ENCODE measurements at places on chromosomes 2 and 18.

- DNase-seq, result no peak
These were observed 171.0 kb downstream of the SLC4A3 start for GRCh38 chr2:219798430-219798829.

- DNase-seq, result no peak
These were observed 300.5 kb downstream of the TMX3 start for GRCh38 chr18:68414407-68414806.

DNA sequence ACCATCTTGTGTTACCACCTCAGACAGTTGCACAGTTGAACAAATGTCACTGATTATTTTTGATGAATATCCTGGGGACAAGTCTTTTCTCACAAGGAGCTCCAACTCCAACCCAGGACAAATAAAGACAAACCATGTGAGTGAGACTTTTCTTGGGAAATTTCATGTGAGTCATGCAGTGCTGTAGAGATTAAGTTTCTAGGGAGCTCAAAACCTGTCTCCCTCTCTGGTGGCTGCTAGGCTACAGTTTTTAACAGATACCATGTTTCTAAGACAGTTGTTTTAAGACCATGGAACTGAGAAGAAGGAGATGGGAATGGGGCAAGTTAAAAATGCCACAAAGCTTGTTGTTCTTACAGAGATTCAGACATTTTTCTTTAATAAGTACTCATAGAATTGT, 255.5 kb downstream of the RIT2 start:
- no peak for DNase-seq

- no peak for DNase-seq
These were observed 49.5 kb downstream of the ANTXR1 start for GRCh38 chr2:69062307-69062962.

DNA sequence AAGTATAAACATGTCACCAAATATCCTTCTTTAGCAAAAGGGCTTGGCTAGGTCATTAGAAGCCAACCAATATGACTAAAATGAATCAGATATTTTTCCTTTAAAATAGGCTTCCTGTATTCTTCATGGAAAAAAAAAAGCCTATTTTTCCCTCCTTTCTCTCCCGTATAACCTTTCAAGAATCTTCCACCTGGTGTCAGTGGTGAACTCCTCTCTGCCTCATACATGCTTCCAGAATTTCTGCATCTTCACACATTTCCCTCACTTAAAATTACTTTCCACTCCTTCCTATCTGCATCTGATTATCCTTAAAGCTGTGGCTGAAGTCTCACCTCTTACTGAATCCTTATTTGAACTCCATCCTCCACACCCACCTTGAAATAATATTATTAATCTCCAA, 116.9 kb upstream of the FANCL start:
- DNase-seq, result no peak

GRCh38 chr2:49914281-49914680, 760.0 kb upstream of the FSHR start:
- DNase-seq, result no peak

DNA sequence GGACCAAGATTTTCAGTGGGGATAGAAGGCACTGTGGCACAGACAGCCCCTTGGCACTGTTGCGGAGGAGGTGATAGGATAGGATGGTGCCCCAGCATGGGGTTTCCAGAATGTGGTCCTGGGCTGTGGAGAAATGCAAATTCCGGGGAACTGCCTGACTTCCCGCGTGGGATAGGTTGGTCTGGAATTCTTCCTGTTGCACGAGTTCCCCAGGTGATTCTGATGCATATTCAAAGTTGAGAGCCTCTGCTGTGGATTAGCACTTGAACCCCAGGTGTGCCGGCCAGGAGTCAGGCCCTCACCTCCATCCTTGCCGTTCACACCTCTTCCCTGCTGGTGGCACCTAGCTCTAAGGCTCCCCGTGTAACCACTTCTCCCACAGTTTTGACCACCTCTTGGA, 15.5 kb downstream of the NCK2 start:
- no peak for DNase-seq

DNA sequence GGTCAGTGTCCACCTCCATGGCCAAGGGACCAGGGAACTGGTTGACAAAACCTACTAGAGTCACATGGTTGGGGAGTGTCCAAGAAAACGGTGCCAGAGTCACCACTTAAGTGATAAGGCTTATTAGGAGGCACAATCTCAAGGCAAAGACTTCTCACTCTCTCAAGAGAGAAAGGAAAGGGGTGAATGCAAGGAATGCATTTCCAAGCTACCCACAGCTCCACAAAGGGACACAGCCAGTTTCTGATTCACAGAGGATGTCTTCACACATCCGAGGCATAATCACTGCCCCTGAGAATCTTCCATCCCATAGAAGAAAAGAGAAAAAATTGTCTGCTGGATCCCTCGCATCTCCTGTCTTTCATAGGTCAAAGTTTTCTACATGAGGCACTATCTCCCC, 269.3 kb downstream of the TNS1 start:
- no peak for DNase-seq

DNA sequence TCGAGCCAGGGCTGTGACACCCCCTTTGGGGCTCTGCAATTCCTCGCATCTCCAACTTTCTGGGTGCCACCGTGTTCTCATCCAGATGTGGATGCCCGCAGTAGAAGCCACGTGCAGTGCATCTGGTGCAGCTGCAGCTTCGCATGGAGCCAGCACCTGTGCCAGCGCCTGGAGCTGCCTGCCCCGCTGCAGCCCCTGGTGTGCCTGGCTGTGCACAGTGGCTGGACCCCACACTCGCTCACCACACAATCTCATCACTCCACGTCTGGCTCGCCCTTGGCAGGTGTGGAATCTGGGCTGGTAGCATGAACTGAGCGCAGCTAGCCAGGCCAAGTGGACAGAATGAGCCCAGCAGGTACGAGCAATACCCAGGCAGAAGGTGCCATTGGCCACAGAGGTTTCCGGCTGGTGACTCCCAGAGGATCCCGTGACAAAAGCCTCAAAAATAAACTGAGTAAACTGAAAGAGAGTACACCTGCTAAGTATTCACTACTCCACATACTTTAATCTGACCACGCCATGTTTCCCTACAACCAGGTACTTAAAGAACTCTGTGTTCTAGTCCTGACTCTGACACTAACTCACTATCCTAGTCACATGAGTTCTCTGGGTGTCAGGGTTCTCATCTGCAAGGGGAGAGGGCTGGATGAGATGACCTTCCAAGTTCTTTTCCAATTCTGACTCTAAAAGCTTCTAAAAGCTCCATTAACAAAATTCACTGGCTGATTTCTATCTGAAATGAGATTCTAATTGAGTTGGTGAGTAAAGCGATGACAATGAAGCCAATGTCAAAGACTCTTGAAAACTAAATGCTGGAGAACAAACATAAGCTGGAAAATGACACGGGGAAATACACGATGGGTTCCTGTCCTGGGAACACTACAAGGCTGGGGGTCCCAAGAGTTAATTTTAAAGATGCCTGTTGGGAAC, 37.1 kb downstream of the RNF152 start:
- no peak for DNase-seq

DNA sequence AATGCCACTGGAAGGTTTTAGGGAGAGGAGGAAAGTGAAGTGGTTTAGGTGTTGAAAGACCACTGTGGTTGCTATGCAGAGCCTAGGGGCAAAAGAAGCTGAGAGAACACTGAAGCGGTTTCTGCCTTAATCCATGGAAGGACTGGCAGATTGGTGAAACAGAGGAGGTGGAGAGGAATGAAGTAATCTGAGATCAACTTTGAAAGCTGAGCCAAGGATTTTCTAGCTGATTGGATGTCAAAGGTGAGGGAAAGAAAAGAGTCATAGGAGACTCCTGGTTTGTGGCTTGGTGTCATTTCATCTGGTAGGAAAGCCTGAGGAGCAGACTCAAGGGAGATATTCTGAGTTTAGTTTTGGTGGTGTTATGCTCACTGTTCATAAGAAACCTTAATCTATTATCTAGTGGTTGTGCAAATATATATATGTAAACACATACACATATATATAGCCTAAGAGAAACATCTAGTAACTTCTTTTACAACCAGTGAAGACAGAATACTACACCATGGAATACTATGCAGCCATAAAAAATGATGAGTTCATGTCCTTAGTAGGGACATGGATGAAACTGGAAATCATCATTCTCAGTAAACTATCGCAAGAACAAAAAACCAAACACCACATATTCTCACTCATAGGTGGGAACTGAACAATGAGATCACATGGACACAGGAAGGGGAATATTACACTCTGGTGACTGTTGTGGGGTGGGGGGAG, 134.1 kb upstream of the CREB1 start:
- DNase-seq, result no peak

GRCh38 chr18:76460482-76460881, 34.6 kb downstream of the ZNF516 start:
- no peak for DNase-seq

DNA sequence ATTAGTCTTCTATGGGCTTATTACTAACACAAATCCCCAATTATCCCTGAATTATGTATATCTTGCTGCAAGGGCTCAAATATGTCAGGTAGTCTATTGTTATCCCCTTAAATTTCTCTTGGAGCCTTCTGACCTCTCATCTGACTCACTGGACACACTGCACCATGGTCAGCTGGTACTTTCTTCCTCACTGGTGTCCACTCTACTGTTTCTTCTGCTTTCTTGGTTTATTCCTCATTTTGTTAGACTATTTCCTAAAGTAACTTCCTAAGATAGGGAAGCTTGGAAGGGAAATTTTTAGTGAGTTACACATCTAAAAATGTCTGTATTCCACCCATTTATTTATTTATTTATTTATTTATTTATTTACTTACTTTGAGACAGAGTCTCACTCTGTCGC, 26.5 kb downstream of the WDR35 start:
- no peak for DNase-seq

- no peak for DNase-seq
These were observed 26.4 kb downstream of the TBC1D8 start for GRCh38 chr2:101124643-101125366.

GRCh38 chr2:165113414-165113813, 90.4 kb downstream of the SCN3A start:
- no peak for DNase-seq

DNA sequence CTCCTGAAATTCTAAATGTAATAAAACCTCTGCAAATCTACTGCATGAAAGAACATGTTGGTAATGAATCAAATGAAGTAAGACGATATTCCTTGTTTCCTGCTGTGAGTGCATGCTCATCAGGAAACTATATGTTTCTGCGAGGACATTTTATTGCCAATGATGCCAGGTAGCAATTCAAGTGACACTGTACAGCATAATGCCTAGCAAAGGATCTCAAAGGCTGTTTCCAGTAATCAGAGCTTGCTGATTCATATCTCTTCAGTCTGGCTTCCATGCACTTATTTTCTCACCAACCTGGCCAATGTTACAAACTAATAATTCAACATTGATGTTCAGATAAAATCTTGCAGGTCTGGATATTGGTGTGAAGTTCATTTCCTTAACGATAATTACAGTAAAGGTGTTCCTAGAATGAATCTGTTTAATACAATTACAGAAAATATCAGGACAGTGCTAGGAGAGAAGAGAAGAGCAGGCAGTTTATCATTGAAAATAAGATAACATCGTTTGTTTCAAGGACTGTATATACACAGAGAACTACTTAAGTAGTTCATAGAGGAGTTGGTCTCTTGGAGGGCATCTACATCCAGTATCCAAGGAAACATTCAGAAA, 568.5 kb upstream of the SOX11 start:
- DNase-seq, result no peak

- DNase-seq, result peak; percentile 88
These were observed 29.4 kb downstream of the KATNAL2 start for GRCh38 chr18:46946656-46947282.

DNA sequence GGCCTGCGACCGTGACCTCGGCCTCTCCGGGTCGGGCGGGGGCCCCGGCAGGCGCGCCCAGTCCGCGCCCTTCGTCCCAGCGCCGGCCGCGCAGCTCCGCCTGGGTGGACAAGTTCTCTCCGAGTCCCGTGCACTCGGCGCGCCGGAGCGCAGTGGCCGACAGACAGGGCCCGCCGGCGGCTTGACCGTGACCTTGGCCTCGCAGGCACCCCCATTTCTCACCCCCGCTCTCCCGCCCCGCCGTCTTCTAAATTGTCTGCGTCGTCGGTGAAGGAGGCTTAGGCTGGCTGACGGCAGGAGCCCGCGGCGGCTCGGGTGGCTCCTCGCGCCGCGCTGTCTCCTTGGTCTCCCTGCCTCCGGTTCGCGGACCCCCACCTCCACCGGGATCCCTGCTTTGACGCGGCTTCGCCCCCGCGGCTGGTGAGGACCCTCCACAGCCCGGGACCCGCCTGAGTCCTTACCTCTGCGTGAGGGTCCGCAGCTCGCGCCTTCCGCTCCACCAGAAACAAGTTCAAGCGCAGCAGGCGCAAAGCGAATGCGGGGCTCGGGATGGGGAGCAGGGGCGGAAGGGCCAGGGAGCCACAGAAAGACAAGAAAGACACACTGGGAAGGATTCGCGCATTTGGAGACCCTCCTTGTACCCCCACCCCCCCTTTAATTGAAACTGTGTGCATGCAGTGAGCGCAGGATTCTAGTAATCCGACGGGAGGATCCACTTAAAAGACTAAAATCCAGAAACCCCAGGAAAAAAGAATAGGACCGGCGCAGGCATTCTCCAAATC, 4.0 kb downstream of the PTGR3 start:
- DNase-seq, result no peak

DNA sequence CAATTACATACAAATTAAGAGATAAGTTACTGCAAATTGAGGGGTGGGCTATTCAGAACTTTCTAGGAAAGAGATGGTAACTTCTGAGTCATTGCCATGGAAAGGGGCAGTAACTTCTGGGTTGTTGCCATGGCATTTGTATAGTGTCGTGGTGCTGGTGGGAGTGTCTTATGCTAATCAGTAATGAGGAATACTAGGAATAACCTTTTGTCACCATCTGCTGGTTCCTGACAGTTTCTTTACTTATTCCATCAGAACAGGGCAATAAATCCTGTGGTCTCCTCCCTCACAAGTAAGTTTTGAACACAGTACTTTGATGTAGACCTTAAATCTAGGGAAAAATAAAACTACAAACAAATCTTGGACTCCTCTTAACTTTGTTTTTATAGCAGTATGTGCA, 435.4 kb downstream of the BCL11A start:
- DNase-seq, result no peak

DNA sequence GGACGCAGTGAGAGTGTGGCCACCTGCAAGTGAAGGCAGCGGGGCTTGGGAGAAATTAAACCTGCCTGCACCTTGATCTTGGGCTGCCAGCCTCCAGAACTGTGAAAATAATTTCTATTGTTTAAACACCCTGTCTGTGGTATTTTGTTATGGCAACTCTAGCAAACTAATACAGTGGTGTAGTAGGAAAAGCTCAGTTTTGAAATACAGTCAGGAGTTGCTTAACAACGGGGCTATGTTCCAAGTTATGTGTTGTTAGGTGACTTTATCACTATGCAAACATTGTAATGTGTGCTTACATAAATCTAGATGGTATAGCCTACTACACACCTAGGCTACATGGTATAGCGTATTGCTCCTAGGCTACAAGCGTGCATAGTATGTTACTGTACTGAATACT, 93.4 kb upstream of the FN1 start:
- DNase-seq, result no peak

DNA sequence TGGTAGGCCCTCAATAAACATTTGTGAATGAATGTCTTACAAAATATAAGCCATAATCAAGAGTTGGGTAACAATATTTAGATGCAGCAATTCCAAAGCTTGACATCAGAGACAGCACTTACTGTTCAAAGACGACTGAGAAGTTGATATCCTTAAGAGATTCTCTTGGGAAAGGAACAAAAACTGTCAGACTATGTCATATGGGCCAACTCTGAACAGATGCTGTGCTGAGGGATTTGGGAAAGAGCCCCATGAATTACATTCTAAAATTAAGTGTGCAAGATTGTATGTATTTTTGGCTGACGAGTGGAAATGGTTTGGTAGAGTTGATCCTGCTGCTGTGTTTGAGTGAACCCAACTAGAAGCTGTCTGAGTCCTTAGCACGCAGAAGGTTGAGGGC, 250.7 kb upstream of the LINC00305 start:
- DNase-seq, result no peak

Data from NCI-H2029 treated with DMSO at 0.1 percent for 48 hours (cell line).